Ascending aorta (tissue), 2 donors: ENCODE measurements at places on chromosomes 2 and 18. TPM values are rescaled to one million over a fixed set of nuclear protein-coding genes. Genes with fewer than 3 reads are reported as not detected.
A peak's percentile ranks its signal among the peaks of the same experiment; 100 is the strongest.

The RANBP2 gene
- 15.5 TPM for total RNA-seq

DNA sequence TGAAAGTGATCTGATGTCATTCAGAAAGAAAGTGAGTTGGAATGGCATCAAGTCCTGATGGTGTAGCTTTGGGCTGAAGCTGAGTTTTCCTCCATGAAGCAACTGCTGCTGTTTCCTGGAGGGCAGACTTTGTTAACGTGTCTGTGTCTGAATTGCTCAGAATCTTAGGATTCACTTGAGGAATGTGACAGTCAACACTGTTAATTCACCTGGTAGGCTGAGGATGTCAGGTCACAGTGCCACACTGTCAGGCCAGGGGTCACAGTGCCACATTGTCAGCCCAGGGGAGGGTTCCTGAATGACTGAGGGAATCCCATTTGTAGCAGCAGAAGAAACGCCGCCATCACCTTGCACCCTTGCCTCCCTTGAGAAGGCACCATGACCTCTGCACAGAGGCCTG lies 39.4 kb downstream of the LYPD6B start:
- no peaks in the 10 kb centered on the region for H3K27me3 ChIP-seq
- H3K4me1 ChIP-seq, result peaks cover 8% of the 10 kb centered on the region
- no peak overlapping the region for H3K27ac ChIP-seq
- H3K4me3 ChIP-seq, result no peak overlapping the region
- no peak for DNase-seq

GRCh38 chr18:31791817-31792579 lies 31.3 kb upstream of the SLC25A52 start:
- H3K4me1 ChIP-seq, result no peaks in the 10 kb centered on the region
- no peak overlapping the region for H3K27ac ChIP-seq
- H3K4me3 ChIP-seq, result no peak overlapping the region

DNA sequence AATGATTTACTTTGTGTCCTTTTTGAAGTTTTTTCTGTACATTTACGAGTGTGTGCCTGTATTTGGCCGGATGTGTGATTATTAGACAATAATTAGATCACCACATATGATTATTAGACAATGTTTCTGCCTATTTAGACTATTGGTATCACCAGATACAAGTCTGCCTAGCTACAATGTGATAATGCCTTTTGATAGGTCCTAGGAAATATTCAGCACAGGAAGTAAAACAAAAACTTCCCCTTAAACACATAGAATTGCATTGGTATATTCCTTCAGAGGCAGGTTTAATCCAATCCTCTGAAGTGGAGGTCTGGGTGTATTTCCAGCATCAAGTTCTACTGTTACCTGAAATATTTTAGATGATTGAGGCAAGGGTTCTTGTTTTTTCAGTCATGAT lies 275.1 kb downstream of the TGIF1 start:
- no peak for DNase-seq
- peaks cover 2% of the 10 kb centered on the region for H3K4me1 ChIP-seq
- no peaks in the 10 kb centered on the region for H3K27me3 ChIP-seq
- no peaks in the 10 kb centered on the region for H3K36me3 ChIP-seq

GRCh38 chr2:238141541-238142318 lies 3.3 kb downstream of the KLHL30 start:
- H3K27me3 ChIP-seq, result no peaks in the 10 kb centered on the region
- peaks cover 5% of the 10 kb centered on the region for H3K36me3 ChIP-seq
- DNase-seq, result no peak
- peaks cover 19% of the 10 kb centered on the region for H3K4me1 ChIP-seq
- no peak overlapping the region for H3K27ac ChIP-seq

The CIB4 gene
- not detected for total RNA-seq

GRCh38 chr2:17646081-17646554 lies 105.6 kb downstream of the VSNL1 start:
- H3K27me3 ChIP-seq, result no peaks in the 10 kb centered on the region
- no peaks in the 10 kb centered on the region for H3K4me1 ChIP-seq
- no peak overlapping the region for H3K4me3 ChIP-seq
- no peak for DNase-seq

The CHPF gene
- total RNA-seq, result 249 TPM

DNA sequence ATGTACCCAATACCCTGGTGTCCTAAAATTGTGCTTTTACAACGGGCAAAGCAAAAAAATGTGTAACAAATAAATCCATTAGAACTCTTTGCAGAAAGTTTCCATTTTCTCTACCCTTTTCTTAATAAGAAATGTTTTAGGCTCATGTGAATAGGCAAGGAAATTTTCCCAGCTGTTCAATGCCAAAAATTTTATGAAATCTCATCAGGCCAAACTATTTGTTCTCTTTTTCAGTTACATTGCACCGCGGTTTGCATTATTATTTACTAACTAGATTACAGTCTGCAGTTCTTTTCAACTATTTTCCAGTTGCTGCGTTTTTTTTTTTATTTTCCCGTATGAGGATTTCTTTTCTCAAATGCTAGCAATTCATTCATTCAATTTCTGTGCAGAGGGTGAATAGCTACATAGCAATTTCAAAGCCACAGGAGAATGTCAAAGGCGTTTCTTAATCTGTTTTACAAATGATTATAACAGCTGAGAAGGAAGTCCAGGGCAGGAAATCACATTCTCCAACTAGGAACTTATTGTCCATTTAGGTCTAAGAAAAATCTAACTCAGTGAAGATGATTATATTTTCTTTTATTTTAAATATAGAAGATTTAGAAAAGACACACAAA lies 367.5 kb upstream of the MMADHC start:
- no peak overlapping the region for H3K27ac ChIP-seq
- no peak overlapping the region for H3K4me3 ChIP-seq
- no peak for DNase-seq
- H3K4me1 ChIP-seq, result no peaks in the 10 kb centered on the region

GRCh38 chr2:178152542-178152941 lies 40.3 kb downstream of the RBM45 start:
- DNase-seq, result no peak
- H3K36me3 ChIP-seq, result no peaks in the 10 kb centered on the region
- H3K4me3 ChIP-seq, result no peak overlapping the region
- no peaks in the 10 kb centered on the region for H3K4me1 ChIP-seq

- H3K27me3 ChIP-seq, result no peaks in the 10 kb centered on the region
- H3K27ac ChIP-seq, result no peak overlapping the region
- no peak overlapping the region for H3K4me3 ChIP-seq
- no peaks in the 10 kb centered on the region for H3K4me1 ChIP-seq
- DNase-seq, result no peak
- H3K36me3 ChIP-seq, result no peaks in the 10 kb centered on the region
Observed at GRCh38 chr2:221468317-221468716, 103.8 kb downstream of the EPHA4 start.

The ASB18 gene
- not detected for total RNA-seq

The SEMA4C gene
- total RNA-seq, result 56.9 TPM

- DNase-seq, result no peak
- H3K36me3 ChIP-seq, result no peaks in the 10 kb centered on the region
- no peak overlapping the region for H3K27ac ChIP-seq
- no peaks in the 10 kb centered on the region for H3K4me1 ChIP-seq
Observed at GRCh38 chr18:69961718-69962117, 14.0 kb upstream of the CD226 start.

DNA sequence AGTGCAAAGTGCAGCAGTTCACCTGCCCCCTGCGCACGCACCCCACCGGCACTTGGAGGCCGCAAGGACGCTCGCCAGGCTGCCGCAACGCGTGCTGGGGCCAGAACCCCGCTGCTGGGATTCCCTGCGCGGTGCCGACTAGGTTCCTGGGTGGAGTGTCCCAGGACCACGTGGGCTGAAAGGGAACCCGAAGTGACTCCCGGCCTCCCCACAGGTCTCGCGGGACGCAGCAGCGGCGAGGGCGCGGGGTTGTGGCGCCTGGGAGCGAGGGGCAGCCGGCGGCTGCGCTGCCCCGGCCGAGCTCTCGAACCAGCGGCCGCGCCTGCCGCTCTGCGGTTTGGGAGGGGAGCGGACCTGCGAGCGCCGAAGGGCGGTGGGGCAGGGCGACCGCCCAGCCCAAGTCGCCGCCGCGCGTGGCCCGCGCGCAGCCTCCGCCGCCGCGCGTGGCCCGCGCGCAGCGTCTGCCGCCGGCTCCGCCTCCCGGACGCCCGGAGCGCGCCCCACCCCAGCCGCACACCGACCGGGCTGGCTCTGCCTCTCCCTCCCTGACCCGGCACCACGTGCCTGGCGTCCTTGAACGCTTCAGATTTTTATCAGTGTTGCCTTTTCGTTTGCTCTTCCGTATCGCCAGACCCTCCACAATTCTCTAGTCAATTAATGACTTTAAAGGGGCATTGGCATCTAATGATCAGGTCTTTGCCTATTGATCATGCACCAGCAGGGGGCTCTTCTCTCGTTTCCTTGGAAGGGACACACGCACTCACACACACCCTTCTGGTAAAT lies at the start of gene FTCDNL1:
Gene FTCDNL1, minus strand, starts transcription at position 475 of the 783 bp plus-strand sequence. CDS start 2,230 bp downstream, outside the sequence.
- H3K4me1 ChIP-seq, result no peaks in the 10 kb centered on the region
- no peak for DNase-seq
- H3K4me3 ChIP-seq, result peak within 1 kb of the TSS; percentile 75
- H3K27me3 ChIP-seq, result no peaks in the 10 kb centered on the region

The SCG2 gene
- total RNA-seq, result 0.32 TPM

DNA sequence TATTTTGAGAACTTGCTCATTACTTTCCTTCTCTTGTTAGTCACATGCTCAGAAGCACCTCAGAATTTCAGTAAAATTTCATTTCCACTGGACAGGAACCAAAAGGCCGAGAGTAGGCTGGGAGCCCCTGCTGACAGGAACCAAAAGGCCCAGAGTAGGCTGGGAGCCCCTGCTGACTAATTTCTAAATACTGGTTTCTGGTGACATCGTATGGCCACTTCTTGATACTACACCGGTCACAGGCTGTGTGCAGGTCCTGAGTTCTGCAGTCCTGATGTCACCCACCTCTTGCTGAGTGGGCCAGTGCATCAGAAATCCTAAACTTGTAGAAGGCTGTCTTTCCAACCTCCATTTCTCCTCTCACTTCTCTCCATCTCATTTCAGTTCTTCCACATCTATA lies 17.7 kb upstream of the EN1 start:
- no peaks in the 10 kb centered on the region for H3K27me3 ChIP-seq
- H3K36me3 ChIP-seq, result no peaks in the 10 kb centered on the region
- H3K4me1 ChIP-seq, result no peaks in the 10 kb centered on the region

DNA sequence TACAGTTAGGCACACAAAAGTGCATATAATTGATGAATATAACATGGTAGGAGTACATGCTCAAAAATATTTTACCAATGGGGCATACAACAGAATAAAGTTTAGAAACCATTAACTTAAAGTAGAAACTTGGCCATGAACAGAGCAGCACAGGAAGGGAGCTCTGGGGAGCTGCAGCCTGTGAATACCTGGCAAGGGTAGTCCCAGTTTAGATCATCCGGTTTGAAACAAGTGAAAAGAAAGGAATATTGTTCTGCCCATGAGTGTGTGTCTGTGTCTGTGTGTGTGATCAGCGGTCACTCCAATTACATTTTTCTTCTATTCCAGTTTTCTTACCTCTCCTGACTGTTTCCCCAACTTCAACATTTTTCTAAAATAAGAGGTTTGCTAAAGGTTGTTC lies 233.0 kb downstream of the ALK start:
- no peaks in the 10 kb centered on the region for H3K27me3 ChIP-seq
- no peak overlapping the region for H3K4me3 ChIP-seq
- DNase-seq, result no peak
- H3K36me3 ChIP-seq, result no peaks in the 10 kb centered on the region
- H3K27ac ChIP-seq, result no peak overlapping the region

The ANKRD62 gene
- not detected for total RNA-seq

- no peak for DNase-seq
- no peak overlapping the region for H3K27ac ChIP-seq
- no peak overlapping the region for H3K4me3 ChIP-seq
- H3K36me3 ChIP-seq, result no peaks in the 10 kb centered on the region
Observed at GRCh38 chr2:37698931-37699481, 27.6 kb upstream of the CDC42EP3 start.

DNA sequence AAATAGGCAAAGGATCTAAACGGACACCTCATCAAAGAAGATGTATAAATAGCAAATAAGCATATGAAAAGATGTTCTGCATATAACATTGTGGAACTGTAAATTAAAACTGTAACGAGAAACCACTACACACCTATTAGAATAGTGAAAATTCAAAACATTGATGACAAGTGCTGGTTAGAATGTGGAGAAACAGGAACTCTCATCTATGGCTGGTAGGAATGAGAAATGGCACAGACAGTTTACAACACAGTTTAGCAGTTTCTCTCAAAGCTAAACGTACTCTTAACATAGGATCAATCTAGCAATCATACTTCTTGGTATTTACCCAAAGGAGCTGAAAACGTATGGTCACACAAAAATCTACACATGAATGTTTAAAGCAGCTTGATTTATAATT lies 126.2 kb downstream of the TRIB2 start:
- DNase-seq, result no peak
- no peak overlapping the region for H3K27ac ChIP-seq
- no peaks in the 10 kb centered on the region for H3K36me3 ChIP-seq
- H3K27me3 ChIP-seq, result no peaks in the 10 kb centered on the region

The LOXHD1 gene
- not detected for total RNA-seq

The IL36B gene
- total RNA-seq, result not detected

- H3K27ac ChIP-seq, result no peak overlapping the region
- no peak for DNase-seq
- H3K36me3 ChIP-seq, result no peaks in the 10 kb centered on the region
- no peaks in the 10 kb centered on the region for H3K27me3 ChIP-seq
- H3K4me1 ChIP-seq, result no peaks in the 10 kb centered on the region
- no peak overlapping the region for H3K4me3 ChIP-seq
Observed at GRCh38 chr2:238494573-238494961, 67.8 kb downstream of the ASB1 start.

DNA sequence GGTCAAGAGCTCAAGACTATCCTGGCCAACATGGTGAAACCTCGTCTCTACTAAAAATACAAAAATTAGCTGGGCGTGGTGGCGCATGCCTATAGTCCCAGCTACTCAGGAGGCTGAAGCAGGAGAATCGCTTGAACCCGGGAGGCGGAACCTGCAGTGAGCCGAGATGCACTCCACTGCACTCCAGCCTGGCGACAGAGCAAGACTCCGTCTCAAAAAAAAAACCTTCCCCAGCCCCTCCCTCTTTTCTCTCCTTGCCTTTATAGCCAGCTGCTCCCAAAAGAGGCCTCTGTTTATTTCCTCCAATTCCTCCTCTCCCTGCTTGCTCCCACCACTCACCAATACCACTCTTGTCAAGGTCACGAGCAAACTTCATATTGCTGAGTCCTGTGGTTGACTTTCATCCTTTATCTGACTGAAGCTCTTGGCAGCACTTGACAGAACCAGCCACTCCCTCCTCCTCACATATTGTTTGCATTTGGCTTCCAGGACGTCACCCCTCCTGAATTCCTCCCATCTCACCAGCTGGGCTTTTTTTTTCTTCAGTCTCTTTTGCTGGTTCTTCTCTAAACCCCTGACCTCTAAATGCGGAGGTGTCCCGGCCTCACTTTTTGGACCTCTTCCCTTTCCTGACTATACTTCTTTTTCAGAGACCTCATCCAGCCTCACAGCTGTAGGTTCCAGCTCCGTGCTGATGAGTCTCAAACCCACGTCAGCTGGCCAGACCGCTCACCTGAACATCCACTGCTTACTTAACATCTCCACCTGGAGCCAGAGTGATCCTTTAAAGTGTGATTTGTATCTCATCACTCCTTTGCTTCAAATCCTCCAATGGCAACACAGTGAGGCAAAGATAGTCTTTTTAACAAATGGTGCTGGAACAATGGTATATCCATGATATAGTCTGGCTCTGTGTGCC lies 84.6 kb upstream of the CAB39 start:
- no peaks in the 10 kb centered on the region for H3K36me3 ChIP-seq
- H3K27me3 ChIP-seq, result no peaks in the 10 kb centered on the region
- no peak overlapping the region for H3K27ac ChIP-seq
- H3K4me3 ChIP-seq, result no peak overlapping the region
- no peaks in the 10 kb centered on the region for H3K4me1 ChIP-seq

The IL36A gene
- total RNA-seq, result not detected
